ENCODE measurements at places on chromosomes 6 and 20.

GRCh38 chr20:22371843-22372242 lies 212.5 kb downstream of the FOXA2 start:
- DNase-seq: no peak

DNA sequence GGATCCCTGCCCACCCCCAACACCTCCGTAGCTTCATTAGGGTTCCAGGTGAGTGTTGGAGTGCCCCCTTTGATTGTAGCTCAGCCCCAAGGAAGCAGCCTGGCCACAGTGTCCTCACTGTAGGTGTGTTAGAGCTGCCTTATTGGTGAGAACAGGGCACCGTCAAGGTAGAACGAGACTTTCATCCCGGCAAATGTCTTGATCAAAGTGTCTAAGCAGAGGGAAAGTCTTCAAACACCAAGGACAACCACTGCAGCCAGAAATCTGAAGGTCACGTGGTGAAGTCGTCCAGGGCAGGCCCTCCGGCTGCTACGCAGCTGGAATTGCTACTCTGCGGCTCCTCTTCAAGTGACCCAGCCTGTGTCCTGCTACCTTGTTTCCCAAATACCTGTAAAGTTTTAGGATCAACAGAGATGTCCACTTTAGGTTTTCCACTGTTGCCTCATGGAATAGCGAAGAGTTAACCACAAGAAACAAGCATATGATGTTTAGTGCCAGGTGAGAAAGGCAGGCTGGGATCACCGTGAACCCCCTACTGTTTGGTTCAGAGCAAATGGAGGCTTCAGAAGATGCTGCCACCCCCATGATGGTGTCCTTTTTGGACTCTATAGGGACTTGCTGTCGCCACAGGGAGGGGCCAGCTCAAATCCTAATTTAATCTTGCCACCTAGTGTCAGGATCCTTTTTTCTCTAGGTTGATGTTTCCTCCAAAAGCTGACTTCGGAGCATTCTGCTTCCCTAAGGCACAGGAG lies 1.7 kb upstream of the DLL1 start:
- no peak for DNase-seq

DNA sequence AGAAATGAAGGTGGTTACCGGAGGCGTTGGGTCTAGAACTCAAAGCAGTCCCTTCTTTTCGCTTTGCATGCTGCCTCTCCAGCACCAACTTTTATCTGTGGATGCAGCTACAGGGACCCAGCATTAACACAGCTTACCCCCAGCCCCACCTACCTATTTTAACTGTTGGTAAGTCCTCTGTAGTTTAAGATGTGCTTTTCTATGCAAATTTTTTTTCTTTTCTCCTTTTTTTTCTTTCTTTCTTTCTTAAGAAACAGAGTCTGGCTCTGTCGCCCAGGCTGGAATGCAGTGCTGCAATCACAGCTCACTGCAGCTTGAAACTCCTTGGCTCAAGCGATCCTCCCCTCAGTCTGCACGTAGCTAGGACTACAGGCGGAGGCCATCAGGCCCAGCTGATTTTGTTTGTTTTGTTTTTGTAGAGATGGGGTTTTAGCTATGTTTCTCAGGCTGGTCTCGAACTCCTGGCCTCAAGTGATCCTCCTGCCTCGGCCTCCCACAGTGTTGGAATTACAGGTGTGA lies 6.5 kb upstream of the USP45 start:
- no peak for DNase-seq

DNA sequence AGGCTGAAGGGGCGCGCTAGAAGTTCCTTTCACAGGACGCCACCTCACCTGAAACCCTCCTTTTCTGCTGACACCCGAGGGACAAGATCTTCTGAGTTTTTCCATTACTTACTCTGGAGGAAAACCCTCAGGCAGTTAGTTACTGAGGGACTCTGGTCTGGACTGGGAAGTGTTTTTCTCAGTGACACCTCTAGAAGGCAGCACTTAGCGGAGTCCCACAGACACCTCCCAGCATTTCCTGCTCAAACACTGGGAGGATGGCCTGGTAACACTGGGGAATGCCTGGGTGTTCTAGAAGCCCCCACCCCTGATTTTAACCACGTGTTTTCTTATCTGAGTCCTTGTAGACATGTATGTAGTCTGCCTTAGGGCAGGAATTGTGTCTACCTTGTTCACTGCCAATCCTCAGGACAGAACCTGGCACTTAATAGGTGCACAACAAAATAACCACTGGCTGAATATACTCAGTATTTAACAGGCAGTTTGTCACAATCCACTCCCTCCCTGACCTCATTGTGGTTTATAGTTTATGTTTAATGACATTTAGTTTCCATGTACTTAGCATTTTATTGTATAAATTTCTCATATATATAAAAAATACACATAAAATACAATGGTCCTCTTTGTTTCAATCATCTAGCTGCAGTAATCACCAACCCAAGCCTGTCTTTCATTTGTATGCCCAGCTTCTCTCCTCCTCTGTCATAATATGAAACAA lies 4.8 kb downstream of the GSTA3 start:
- no peak for DNase-seq

- DNase-seq: no peak
Measured at GRCh38 chr6:91291071-91291470, 704.2 kb upstream of the MAP3K7 start.

- no peak for DNase-seq
Measured at GRCh38 chr6:41451039-41451438, 95.1 kb upstream of the FOXP4 start.

GRCh38 chr6:140897349-140897748 lies 1235.4 kb upstream of the GJE1 start:
- no peak for DNase-seq

DNA sequence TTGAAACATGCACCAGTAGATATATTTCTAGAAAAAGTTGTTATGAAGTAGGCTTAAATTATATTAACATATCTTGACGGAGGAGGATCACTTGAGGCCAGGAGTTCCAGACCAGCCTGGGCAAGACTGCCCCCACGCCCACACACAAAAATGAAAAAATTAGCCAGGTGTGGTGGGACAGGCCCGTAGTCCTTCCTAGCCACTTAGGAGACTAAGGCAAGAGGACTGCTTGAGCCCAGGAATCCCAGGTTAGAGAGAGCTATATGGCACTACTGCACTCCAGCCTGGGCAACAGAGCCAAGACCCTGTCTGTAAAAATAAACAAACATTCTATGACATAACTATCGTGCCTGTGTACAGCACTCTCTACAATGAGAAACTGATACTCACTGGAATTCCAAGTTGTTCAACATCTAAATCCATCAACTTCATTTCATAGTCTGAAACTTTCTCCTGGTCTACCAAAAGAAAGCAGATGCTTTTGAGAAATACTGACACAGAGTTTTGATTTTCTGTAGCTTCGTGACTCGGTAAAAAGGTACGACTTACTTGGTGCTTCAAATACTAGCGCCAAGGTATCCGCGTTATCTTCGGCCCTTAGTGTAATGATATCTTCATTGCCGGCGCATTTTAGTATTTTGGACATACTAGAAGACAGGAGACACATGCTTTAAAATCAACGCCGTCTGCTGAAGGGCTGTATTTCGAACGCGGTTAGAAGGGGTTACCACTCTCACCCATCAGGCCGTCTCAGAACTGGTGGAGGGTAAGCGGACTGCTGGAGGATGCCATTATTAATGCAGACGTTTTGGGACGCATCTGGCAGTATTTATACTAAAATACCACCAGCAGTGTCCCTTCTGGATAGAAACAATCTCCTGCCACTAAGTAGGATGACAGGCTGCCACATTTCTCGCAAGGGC lies 1.3 kb downstream of the PCNA start:
- DNase-seq: no peak

DNA sequence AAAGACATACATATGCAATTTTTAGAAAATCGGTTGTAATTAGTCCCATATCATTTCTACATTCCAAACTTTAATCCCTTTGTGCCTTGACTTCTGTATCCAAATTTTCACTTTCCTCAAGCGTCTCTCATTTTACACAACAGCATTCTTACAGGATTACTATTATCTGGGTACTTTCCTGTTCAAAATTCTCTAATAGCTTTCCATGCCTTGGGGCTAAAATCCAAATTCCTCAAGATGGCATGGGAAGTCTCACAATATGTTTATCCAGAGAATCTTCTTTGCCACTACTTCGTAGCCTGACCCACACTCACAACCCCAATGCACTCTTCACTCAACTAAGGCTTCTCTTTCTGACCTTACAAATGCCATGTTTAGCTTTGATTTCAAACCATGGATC lies 125.0 kb downstream of the TBX18 start:
- DNase-seq: no peak

DNA sequence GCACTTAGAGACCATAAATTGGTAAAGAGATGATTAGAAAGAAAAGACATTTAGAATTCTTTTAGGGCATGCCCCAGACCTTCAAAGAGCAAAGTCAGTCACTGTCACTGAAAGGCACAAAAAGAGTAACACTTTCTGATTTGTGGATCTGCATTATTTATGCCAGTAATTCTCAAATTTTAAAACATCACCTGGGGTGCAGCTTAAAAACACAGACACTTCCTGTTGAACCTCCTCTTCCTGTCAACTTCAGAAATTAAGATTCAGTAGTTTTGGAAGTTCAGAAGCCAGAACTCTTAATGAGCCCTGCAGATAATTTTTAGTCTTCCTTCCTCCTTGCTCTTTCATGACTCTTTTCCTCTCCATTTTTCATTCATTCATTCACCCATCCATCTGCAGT lies 137.5 kb downstream of the NRN1 start:
- no peak for DNase-seq

DNA sequence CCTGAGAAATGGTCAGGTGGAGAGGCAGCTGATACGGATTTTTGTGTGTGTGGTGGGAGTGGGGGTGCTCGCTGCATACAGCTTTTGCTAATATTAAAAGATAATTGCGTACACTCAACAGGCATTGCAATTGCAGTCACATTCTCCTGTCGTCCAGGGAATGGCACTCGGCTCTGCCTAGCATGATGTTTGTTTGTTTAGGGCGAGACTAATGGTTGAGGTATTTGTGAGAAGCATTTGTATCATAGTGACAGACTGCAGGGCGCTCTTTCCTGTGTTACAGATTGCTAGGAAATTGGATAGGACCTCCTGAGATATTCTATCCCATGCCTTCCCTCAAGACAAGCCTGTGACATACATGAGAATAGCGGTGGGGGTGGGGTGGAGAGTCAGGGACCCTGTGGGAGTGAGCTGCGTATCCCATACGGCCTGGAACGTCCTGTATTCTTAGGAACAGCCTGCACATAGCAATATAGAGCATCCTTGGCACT lies 207.4 kb downstream of the SOX4 start:
- no peak for DNase-seq

DNA sequence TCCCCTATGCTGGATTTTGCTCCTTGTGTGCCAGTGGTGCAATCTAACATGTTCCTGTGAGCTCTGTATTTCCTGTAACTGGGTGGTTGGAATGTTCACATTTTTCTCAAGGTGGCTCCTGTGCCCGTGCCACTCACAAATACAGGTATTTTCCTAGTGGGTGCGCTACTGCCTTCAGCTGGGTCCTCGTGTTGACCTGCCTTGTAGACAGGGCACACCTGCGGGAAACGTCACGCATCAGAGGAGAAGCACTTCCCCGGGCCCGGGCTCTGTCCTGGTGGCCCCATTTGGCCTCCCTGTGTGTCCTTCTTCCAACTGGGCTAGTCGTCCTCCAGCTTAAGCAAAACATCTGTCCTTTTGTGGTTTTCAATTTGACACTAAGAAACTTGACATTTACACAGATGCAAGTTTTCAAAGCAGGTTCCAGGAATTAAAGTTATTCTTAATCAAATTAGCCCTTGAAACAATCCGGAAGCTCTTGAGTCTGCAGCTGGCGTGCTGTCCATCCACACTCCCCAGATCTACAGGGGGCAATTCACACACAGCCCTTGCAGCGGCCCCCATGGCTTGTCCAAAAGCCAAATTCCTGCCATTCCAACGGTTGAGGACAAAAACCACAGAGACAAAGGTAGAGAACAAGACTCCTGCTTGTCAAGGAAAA lies 275.1 kb downstream of the CDC5L start:
- no peak for DNase-seq

GRCh38 chr20:18738055-18738454 lies 75.5 kb upstream of the SCP2D1 start:
- DNase-seq: no peak

GRCh38 chr6:102313699-102314098 lies 920.2 kb downstream of the GRIK2 start:
- no peak for DNase-seq

DNA sequence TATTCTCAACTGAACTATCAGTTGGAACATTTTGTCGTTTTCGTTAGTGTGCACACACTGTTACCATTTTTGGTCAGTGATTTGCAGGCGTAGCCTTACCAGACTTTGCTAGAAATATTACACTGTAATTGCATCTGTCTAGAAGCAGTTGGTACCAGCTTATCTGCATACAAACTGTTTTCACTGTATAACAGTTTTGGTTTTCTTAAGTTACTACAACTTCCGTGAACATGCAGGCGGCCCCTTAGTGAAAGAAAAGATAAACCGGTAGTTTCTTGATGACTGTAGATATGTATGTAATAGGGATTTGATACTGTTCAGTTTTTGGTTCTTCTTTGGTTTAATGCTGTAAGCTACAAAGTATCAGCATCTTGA lies 1.3 kb downstream of the DSTN start:
- no peak for DNase-seq

- DNase-seq: peak; percentile 21
Measured at GRCh38 chr6:138404666-138405337, 779 bp downstream of the HEBP2 start.

GRCh38 chr6:28657769-28658465 lies 132.2 kb downstream of the GPX5 start:
- DNase-seq: peak; percentile 17

DNA sequence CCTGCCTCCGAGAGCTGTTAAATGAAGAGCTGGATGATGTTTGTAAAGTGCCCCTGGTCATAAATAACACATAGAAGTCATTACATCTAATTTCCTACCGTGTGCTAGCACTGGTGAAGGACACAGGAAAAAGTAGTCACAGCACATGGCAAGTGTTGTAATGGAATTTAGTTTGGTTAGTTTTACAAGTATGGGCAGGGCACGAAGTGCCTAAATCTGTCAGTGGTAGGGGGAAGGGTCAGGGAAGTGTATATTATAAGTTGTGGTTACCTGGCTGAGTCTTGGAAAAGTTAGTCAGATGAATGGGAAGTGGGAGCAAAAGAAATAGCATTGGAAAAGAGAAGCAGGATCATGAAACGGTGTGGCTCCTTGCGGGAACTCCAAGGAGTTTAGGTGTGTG lies 1.6 kb downstream of the RIPPLY2 start:
- no peak for DNase-seq

DNA sequence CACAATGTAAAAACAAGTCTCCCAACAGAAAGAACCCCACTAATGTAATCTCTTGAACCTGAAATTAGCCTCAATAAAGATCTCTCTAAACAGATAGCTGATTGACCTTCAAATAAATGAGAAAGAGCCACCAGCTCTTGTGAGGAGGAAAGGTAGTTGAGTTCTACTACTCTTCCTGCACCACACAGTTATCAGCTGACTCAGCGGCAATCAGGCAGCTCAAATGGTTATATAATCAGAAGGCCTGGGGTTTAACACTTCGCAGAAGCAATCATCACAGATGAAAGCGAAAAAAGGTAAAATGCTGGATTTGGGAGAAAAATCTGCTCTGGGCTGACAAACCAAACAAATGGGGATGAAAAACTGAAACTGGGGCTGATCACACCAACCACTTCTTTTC lies 91.8 kb downstream of the CHD6 start:
- DNase-seq: no peak
